ENCODE measurements at places on chromosomes 12 and 14.

GRCh38 chr12:53102883-53103807, at the start of gene SOAT2:
Gene SOAT2 (plus strand): TSS chr12:53103486. CDS start chr12:53103578, 92 bp downstream.
- no peak for DNase-seq

DNA sequence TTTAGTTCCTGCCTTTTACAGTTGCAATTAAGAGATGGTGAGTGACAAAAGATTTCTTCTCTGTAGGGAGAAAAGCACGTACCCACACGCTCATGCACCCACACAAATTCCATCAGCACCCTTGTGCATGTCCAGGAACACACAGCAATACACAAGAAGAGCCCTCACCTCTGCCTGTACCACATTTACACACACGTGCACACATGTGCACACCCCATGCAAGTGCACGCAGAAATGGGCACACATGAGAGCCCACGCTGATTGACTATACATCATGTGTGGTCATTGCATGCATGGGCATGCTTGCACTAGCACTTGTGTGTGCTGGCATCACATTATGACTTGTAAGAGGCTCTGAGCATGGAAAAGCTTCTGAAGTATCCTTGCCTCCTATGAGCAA, 70.5 kb downstream of the SERPINA3 start:
- DNase-seq = no peak

DNA sequence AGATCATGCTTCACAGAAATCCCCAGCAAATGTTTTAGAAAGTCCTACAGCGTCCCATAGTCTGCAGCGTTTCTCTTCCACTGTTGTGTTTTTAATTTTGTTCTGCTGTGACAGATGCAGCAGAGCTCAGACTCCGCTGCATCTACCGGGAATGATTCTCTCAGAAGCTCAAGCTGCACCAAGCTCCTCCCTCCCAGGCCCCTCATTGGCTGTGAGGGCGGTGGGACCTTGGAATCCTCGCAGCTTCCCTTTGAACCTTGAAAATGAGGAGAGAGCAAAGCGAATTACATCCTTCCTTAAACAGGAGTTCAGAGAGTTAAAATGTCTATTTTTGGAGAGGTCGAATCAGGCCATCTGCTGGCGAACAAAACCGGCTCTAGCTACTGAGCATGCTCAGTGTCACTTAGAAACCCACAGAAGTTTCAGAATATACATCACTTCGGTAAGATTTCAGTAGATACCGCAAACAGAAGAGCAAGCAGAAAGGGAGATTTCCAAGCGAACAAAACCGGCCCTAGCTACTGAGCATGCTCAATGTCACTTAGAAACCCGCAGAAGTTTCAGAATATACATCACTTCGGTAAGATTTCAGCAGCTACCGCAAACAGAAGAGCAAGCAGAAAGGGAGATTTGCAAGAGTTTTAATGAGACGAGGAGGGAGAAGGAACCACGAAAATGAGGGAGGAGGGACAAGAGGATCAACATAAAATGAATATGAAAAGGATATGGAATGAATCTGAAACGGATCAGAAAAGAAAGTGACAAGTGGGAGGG, at the start of gene ABCD2:
TSS of gene ABCD2 (minus strand) at position 144 of the 774 bp plus-strand sequence. CDS start 188 bp downstream, outside the sequence.
- peak; percentile 37 for DNase-seq

GRCh38 chr14:94592457-94592856, 11.2 kb downstream of the SERPINA5 start:
- no peak for DNase-seq

DNA sequence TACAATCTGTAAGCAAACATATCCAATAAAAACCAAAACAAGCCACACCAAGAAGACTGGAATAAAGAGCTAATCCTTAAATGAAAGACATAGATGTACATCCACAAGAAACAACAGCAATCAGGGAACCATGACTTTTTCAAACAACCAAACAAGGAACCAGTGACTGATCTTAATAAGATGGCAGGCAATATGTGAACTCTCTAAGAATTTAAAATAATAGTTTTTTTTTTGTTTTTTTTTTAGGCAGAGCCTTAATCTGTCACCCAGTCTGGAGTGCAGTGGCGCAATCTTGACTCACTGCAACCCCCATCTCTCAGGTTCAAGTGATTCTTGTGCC, 52.9 kb upstream of the CAPRIN2 start:
- no peak for DNase-seq

- DNase-seq = no peak
Measured at GRCh38 chr12:22276313-22276712, 58.2 kb downstream of the ST8SIA1 start.

DNA sequence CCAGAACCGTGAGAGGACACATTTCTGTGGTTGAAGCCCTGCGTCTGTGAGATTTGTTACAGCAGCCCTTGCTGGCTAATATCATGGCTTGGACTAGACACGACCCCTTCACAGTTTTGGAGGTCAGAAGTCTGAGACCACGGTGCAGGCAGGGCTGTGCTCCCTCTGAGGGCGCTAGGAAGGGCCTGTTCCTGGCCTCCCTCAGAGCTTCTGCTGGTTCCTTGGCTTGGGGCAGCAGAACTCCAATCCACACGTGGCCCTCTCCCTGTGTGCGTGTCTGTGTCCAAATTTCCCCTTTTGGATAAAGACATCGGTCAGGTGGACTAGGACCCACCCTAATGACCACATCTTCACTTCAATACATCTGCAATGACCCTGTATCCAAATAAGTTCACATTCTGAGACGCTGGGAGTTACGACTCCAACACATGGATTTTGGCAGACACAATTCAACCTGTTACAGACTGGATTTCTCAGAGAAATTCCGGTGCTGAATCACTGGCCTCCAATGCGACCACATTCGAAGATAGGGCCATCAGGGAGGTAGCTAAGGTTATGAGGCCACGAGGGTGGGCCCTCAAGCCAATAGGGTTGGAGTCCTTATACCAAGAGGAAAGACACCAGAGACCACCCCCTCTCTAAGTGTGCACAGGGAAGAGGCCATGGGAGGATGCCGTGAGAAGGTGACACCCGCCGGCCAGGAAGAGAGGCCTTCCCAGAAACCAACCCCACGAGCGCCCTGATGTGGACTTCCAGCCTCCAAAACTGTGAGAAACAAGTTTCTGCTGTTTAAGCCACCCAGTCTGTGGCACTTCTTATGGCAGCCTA, 43.6 kb upstream of the PPP2R5C start:
- no peak for DNase-seq

Data from activated CD8-positive, alpha-beta memory T cell treated with anti-CD3 and anti-CD28 coated beads for 1 hour (primary cell).